ENCODE measurements at places on chromosomes 12 and 14.

GRCh38 chr12:132176920-132177551, 32.8 kb downstream of the NOC4L start:
- no peak for DNase-seq

GRCh38 chr12:2687058-2687457, 107.7 kb upstream of the FKBP4 start:
- DNase-seq: no peak

GRCh38 chr12:132449565-132450417, 40.2 kb upstream of the FBRSL1 start:
- DNase-seq: no peak

GRCh38 chr14:74202113-74202512, 37.1 kb upstream of the VSX2 start:
- no peak for DNase-seq

- DNase-seq: no peak
Measured at GRCh38 chr12:23083267-23083666, 458.3 kb downstream of the ETNK1 start.

DNA sequence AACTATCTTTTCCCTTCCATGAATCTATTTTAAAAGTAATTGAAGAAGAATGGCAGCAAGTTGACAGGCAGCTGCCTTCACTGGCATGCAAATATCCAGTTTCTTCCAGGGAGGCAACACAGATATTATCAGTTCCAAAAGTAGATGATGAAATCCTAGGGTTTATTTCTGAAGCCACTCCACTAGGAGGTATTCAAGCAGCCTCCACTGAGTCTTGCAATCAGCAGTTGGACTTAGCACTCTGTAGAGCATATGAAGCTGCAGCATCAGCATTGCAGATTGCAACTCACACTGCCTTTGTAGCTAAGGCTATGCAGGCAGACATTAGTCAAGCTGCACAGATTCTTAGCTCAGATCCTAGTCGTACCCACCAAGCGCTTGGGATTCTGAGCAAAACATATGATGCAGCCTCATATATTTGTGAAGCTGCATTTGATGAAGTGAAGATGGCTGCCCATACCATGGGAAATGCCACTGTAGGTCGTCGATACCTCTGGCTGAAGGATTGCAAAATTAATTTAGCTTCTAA, 18.4 kb downstream of the TMPO start:
- no peak for DNase-seq

DNA sequence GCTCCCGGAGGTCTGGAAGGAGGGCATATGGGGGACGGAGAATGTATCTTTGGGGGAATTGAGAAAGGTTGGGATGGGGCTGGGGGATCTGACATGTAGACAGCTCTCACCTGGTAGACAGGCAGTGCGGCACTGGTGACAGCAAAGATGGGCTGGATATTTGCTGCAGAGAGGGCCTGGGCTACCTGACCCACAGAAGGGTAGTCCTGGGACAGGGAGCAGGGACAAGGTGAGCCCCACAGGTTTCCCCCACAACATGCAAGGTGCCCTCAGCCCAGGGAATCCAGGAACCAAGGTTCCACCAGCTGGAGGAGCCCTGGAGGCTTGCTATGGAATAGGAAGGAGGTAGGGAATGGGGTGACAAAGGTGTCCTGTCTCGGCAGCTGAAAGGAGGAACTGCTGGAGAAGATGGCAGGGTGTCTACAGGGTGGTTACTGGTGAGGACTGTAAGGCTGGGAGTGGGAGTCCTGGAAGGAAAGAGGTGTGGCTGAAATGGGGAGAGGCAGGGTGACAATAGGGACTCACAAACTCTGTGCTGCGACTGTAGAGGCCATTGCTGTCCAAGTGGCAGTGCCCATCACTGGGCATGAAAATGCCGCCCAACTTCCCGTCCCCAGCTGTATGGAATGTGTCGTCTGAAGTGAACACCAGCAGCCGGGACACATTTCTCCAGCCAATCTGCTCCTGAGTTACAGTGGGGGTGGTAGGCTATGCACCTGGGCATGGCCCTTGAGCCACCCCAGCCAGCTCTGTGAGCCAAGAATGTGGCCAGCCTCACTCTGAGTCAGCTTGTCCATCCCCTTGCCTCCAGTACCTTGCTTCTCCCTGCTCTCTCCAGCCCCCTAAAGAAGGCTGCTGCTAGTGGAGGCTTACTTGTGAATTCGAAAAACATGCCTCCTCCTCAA, 11.3 kb downstream of the ITGB7 start:
- DNase-seq: no peak

- peak; percentile 18 for DNase-seq
Measured at GRCh38 chr12:32877601-32878459, 18.7 kb downstream of the PKP2 start.

GRCh38 chr12:52070185-52070925, 577 bp downstream of the ATG101 start:
- no peak for DNase-seq

- no peak for DNase-seq
Measured at GRCh38 chr12:81128930-81129554, 51.2 kb downstream of the ACSS3 start.

GRCh38 chr12:55658212-55658611, 21.5 kb downstream of the OR10P1 start:
- no peak for DNase-seq

GRCh38 chr14:33103966-33104365, 165.3 kb downstream of the NPAS3 start:
- DNase-seq: no peak

DNA sequence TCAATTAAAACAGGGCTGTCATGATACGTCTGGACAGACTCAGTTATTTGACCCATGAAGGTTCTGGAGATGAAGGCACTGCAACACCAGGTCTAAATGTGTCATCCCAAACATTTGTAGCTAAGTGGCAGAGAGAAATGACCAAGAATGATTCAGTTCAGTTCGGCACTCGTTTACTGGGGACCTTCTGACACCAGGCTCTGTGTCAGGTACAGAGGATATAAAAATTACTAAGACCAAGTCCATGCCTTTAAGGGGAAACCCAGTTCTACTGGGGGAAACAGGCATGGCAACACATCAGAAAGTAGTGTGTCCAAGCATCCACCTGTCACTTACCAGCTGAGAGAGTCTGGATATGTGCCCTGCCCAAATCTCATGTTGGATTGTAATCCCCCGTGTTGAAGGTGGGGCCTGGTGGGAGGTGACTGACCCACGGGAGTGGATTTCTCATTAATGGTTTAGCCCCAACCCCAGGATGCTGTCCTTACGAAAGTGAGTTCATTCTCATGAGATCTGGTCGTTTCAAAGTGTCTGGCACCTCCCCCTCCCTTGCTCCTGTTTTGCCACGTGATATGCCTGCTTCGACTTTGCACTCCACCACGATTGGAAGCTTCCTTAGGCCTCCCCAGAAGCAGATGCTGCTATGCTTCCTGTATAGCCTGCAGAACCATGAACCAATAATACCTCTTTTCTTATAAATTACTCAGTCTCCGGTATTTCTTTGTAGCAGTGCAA, 41.9 kb upstream of the BCL2L14 start:
- DNase-seq: no peak

GRCh38 chr14:95313707-95314106, 6.0 kb downstream of the CLMN start:
- peak; percentile 58 for DNase-seq

DNA sequence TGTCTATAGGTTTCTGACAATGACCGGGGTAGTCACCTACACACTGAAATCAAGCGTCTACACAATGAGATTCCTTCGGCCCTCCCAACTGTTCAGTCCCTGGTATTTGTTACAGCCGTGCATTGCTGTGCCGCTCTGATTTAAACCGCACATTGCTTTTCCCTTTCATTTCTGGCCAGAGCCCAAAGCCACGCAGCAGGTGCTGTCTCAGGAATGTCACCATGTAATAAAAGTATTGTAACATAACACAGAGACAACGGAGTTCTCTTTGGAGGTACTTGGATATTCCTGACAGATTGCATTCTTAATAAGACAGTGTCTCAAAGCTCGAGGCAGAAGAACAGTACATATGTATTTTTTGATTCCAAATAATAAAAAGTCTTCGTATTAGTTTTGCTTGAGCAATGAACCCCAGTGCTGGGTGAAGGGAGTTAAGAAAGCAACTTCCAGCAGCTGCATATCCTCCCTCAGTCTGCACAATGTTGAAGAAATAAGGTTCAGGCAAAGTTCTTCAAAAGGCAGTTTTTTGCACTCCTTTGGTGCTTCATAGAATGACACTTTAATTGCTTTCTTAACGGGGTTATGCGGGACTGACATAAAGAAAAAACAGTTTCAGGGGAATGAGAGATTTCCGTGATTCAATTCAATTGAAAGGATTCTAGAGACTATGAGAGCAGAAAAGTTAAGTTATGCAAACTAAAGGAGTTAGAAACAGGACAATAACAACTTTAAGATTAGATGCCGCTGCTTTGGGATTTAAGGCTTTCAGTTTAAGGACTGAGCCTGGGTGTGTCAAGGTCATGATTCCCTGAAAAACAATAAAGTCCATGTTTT, 288.7 kb upstream of the FLRT2 start:
- no peak for DNase-seq

GRCh38 chr14:46782281-46782680, 130.7 kb upstream of the RPL10L start:
- no peak for DNase-seq

- peak; percentile 23 for DNase-seq
Measured at GRCh38 chr14:24365600-24366412, 2.2 kb upstream of the NFATC4 start.

DNA sequence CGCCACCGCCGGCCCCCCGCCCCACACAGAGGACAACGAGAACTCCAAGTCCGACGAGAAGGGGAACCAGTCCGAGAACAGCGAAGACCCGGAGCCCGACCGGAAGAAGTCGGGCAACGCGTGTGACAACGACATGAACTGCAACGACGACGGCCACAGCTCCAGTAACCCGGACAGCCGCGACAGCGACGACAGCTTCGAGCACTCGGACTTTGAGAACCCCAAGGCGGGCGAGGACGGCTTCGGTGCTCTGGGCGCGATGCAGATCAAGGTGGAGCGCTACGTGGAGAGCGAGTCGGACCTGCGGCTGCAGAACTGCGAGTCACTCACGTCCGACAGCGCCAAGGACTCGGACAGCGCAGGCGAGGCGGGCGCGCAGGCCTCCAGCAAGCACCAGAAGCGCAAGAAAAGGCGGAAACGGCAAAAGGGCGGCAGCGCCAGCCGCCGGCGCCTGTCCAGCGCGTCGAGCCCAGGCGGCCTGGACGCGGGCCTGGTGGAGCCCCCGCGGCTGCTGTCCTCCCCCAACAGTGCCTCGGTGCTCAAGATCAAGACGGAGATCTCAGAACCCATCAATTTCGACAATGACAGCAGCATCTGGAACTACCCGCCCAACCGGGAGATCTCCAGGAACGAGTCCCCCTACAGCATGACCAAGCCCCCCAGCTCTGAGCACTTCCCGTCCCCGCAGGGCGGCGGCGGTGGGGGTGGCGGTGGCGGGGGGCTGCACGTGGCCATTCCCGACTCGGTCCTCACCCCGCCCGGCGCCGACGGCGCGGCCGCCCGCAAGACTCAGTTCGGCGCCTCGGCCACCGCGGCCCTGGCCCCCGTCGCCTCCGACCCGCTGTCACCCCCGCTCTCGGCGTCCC, 150.9 kb downstream of the EGLN3 start:
- DNase-seq: no peak

- DNase-seq: no peak
Measured at GRCh38 chr14:21036751-21037150, 2.1 kb upstream of the RNASE13 start.

DNA sequence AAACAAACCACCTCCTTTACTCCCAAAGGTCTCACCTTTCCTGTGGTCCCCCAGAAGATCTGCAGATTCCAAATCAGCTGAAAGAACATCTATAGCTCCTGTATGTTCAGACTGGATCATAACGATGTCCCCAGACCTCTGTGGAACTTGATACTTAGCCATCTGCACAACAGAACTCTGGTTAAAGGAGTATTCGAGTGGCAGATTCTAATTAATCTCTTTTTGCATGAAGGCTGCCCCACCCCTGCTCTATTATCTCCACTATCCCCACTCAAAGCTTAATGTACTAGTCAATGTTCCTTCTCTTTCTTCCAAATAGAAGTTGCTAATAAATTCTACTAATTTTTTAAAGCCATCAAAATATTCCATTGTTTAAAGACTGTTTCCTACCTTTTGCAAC, 22.8 kb downstream of the GSTZ1 start:
- DNase-seq: no peak

DNA sequence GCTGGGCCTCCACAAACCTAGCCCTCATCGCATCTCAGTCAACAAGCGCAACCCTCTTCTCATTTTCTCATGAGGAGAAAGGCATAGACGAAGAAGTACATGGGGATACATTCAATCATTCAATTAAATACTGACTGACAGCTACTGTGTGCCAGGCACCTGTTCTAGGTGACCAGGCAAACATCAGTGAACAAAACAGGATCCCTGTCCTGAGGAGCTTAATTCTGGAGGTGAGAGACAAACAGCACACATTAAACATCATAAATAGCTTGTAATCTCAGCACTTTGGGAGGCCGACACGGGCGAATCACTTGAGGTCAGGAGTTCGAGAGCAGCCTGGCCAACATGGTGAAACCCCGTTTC, 362 bp upstream of the ACYP1 start:
- DNase-seq: no peak

DNA sequence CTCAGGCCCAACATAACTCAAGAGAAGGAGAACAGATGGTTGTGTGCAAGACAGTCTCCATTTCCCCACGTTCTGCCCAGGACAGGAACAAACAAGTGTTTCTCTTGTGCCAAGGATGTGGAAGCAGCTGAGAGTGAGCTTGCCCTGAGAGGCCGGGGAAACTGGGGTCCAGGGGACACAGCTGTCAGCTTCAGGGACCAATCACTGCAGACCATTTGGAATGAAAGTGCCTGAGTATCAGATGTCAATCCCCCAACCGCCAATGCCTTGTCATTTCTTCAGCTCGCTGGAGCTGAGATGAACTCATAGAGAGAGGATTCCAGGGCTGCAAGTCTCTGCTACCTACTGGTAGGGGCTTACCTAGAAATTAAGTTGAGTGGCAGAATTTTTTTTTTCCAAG, 71.9 kb upstream of the METAP2 start:
- no peak for DNase-seq

DNA sequence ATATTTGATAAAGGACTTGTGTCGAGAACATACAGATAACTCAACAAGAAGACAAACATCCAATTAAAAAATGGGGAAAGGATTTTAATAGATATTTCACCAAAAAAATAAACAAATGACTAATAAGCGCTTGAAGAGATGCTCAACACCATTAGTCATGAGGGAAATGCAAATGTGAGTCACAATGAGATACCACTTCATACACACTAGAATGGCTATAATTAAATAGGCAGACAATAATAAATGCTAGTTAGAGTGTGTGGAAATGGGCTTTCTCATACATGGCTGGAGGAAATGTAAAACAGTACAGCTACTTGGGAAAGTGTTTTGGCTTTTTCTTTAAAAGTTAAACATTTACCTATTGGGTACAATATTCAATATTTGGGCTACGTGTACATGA, 34.8 kb downstream of the DLK1 start:
- DNase-seq: no peak

GRCh38 chr14:73462815-73463214, 4.5 kb upstream of the NUMB start:
- DNase-seq: no peak
